ENCODE measurements at places on chromosomes 5 and 9. TPM values are rescaled to one million over a fixed set of nuclear protein-coding genes. Genes with fewer than 3 reads are reported as not detected.

Gene ARL14EPL
- not detected for total RNA-seq

Gene SLC6A18
- not detected for total RNA-seq

DNA sequence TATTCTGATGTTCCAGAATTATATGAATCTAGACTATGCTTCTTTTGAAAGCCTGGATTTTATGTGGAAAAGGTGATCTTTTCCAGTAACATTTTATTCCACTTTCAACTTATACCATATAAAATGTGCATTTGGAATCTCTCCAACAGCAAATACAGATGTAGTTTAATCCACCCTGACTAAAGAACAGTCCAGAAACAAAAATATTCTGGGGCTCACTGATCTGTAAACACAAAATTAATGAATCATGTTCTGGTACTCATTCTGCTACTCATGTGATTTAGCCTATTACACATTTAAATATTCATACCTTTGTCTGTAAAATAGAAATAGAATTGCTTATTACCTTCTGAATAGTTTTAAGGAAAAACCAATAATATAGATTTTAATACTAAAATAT is 125.8 kb downstream of the ARRDC3 start:
- no peak for DNase-seq

- DNase-seq: no peak
These were observed 85.0 kb upstream of the RARS1 start for GRCh38 chr5:168401226-168401625.

GRCh38 chr9:95379630-95380029 is 62.1 kb upstream of the FANCC start:
- DNase-seq: no peak
